CD4-positive, CD25-positive, alpha-beta regulatory T cell (primary cell): ENCODE measurements at places on chromosomes 12 and 14.

DNA sequence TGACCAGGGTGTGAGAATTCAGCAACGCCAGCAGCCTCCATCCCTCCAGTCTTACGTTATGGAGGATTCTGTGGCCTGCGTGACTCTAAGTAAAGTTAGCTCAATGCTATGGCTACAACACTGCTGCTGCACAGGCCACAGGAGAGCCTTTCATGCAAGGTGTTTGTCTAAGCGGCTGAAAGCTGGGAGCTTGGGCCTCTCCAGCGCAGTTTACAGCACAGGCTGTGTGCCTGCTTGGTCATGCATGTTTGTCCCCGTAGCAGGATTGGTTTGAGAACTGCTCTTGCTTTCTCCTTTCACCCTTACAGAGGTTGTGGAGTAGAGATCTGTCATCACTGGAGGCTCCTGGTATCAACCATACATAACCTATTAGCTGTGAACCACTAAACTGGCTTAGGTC lies 113.1 kb upstream of the TMCC3 start:
- no peak for DNase-seq

DNA sequence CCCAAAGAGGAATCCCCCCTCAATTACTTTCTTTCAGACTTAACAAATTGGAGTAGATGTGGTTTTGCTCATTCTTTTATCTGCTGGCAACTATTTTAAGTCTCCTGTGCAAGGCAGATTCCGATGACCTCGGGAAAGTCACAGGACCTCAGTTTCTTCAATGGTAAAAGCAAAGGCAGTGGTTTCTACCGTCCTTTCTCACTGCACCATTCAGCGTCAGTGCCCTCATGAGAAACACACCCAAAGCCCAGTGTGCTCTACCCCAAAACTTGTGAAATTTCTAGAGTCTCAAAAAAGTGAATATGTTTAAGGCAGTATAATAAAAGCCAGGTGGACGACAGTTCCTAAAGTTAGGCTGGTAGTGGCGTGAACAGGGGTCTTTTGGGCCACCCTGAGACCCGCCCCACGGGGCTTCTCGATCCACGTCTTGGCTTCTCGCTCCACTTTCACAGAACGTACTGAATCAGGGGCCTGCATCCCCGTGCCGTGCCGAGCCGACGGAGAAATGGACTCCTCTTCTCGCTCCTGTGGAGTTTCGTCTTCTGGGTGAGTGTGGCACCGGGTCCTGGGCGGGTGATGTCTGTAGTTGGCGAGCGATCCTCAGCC lies 1.3 kb upstream of the ARHGAP5 start:
- no peak for DNase-seq

GRCh38 chr12:27177706-27178105 lies 66.4 kb upstream of the STK38L start:
- no peak for DNase-seq

GRCh38 chr12:79993106-79993862 lies 58.4 kb upstream of the PPP1R12A start:
- no peak for DNase-seq

GRCh38 chr12:49671031-49671765 lies 36.0 kb downstream of the FMNL3 start:
- DNase-seq: peak; percentile 88

- DNase-seq: no peak
Measured at GRCh38 chr12:93767524-93767863, 90.3 kb downstream of the CRADD start.

GRCh38 chr14:94571950-94572349 lies 9.3 kb upstream of the SERPINA5 start:
- DNase-seq: no peak

GRCh38 chr12:85329913-85330312 lies 49.9 kb downstream of the ALX1 start:
- no peak for DNase-seq

DNA sequence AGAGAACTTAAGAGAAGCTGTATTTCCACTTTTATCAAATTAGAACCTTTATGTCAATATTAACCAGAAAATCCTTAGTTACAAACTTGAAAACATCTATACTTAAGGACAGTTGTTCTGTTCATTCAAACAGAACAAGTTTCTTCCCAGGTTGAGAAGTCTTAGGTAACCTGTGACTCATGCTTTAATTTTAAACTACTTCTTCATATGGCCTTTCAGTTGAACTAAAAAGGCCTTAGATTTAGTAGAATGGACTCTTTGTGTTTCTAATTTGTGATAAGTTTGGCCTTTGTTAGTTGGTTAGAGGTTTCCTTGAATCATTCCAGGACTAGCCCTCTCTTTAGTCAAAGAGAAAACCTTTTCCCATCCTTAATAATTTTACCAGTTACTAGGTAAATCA lies 274.2 kb downstream of the FUT8 start:
- DNase-seq: no peak

DNA sequence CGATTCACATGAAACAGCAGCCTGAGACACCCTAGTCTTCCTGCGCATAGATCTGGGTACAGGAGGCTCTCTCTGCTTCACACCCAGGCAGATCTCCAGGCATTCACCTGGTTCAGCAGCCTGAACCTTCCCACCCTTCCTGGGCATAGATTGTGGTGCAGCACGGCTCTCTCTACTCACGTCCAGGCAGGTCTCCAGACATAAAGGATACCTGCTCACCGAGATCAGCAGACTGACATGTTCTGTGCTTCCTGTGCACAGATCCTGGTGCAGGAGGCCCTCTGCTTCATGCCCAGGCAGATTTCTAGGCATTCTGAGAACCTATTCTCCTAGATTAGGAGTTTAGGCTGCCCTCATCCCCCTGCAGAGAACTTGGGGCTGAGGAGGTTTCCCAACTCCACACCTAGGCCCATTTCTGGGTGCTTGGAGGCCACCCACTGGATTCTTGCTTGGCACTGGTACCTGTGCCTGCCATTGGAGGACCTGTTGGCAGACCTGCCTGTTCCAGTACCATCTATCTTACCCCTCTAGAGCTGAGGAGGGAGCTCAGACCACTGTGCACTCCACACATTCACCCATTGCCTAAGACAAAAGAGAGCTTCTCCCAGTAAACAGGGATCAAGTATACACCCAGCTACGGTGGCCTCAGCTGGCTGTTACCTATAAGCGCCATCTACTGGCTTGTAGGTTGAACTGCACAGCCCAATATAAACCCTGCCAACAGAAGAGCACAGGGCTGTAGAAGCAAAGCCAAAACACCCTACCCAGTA lies 28.0 kb upstream of the GARIN6 start:
- DNase-seq: peak; percentile 27

DNA sequence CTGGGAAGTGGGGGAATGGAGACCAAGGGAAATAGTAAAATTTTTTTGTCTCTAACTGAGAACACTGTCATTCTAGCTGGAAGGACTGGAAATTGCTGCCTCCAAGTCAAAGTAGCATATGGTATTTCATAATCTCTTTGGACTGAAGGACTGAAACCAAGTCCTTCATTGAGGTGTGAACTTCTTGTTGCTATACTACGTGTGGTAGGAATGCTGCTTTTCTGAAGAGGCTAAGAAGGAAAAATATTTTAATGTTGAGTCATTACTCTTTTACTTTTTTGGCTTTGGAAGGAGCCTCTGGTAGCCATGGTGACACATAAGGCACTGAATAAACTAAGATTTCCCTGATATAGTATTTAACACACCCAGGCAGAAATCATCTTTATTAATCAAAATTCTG lies 465.4 kb downstream of the NPAS3 start:
- no peak for DNase-seq

DNA sequence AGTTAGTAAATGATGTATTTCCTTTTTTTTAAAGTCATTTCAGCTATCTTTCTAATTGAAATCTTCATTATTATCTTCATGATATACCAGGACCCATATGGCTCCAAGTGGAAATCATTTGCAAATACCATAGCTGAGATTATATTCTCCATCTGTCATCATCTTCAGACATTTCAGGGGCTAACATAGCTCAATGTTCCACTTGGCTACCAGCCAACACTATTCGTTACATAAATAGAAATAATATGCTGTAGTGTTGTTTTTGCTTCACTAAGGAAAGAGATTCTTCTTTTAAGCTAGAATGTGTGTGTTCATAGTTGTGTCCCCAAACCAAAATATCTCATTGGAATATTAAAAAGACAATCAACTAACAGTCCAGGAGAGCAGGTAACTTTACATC lies 225.1 kb downstream of the DIO2 start:
- no peak for DNase-seq

- no peak for DNase-seq
Measured at GRCh38 chr12:22535478-22535877, 8.9 kb downstream of the C2CD5 start.

DNA sequence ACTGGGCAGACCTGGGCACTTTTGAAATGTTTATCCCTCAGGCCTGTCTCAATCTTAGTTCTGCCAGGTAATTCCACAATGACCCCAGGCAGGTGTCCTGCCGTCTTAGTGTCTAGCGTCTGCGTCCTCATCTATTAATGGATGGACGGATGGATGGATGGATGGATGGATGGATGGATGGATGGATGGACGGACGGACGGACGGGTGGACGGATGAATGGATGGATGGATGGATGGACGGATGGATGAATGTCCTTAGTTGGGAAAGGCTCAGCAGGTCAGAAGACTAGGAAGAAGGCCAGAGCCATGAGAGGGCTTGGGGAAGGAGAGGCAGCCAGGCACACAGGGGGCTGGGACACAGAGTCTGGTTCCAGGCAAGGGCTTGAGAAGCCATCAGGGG lies 141.3 kb downstream of the CALM1 start:
- no peak for DNase-seq

GRCh38 chr14:91149462-91149861 lies 35.6 kb downstream of the DGLUCY start:
- DNase-seq: no peak

- DNase-seq: no peak
Measured at GRCh38 chr12:99686142-99686541, 38.6 kb downstream of the GARIN6 start.

DNA sequence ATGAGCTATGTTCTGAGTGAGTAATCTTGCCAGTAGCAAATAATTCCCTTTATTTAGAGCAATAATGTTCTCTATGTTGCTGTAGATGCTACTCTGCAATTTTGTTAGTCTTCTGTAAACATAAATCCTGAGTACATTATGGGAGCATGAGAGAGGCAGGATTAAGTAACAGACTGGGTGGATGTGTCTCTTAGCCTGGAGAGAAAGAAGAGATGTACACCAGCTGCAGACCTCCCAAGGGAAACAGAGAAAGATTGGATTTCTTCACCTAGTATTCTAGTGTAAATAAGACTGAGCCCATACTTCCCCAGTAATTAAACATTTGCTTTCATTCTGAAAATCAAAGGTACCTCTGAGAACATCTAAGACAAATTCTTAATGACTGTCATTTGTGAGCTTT lies 564.0 kb downstream of the TRHDE start:
- DNase-seq: no peak

GRCh38 chr14:69688299-69688649 lies 76.9 kb downstream of the SUSD6 start:
- DNase-seq: no peak

- DNase-seq: no peak
Measured at GRCh38 chr12:86727160-86727559, 471.0 kb upstream of the MGAT4C start.

GRCh38 chr14:97388408-97388807 lies 591.2 kb downstream of the VRK1 start:
- DNase-seq: no peak

DNA sequence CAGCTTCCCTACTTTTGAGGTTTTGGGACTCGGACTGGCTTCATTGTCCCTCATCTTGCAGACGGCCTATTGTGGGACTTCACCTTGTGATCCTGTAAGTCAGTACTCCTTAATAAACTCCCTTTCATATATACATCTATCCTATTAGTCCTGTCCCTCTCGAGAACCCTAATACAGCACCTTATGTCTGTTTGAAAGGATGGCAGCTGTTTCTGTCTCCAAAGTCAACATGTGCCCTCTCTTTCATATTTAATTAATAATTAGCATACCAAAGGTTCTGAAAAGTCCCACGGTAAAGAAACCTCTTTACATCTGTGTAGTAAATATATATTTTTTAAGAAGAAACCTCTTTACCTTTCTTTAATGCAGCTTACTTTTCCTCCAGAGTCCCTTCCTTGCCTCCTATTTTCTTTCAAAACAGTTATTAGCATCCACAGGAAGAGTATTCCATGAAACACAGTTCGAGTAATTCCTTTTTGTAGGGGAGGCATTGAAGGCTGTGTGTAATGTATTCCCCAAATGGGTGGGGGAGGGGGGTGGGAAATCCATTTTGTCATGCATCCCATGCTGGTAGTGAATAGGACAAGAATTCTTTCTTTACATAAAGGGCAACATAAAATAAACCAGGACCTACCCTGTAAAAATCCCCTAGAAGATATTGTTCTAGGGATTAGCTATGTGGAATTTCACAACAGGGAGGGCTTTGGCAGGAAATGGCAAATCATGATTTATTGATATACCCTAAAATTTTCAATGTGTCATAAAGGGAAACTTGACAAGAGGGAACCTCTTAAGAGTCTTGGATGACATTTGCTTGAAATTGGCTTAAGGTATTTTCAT lies 241.5 kb downstream of the SUDS3 start:
- DNase-seq: no peak

DNA sequence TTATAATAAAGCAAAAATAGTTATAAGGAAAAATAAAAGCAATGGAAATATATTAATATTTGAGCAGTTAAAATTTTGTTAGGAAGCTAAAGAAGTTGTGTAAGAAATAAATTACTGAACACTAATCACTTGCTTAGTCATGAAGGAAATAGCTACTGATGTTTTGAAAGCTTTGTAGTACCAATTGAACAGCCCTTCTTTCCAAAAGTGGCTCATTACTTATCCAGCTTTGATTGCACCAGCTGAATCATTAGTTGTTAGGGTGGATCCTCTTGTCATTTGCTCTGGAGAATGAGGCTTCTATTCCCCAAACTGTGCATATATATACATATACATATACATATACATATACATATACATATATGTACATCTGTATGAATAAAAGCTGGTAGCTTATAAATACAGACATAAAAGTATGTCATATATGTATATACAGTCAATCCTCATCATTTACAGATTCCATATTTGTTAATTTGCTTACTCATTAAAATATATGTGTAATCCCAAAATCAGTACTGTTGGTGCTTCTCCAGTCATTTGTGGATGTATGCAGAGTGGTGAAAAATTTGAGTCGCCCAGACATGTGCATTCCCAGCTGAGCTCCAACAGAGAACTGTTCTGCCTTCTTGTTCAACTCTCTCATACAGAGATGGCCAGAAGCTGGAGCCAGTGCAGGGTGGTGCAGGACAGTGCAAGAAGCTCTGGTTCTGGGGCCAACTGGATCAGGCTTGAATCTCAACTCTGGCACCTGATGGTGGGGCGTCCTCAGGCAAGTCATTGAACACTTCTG lies 214.1 kb downstream of the RPAP3 start:
- no peak for DNase-seq

DNA sequence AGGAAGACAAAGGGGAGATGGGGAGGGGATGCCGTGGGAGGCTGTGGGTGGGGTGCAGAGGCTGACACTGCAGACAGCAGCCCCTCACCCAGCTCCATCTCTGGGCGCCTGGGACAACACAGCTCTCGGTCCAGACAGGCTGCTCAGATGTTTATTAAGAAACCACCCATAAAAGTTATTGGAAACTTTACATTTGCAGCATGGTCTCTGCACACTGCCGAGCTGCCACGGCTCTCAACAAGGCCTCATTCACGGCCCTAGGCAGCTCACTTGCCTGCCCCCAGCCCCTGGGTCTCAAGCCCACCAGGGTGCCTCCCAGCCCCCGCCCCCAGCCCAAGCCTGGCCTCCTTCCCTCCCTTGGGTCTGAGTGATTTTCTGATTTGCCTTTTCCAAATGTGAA lies 21.0 kb upstream of the COL2A1 start:
- no peak for DNase-seq
